ENCODE measurements at places on chromosomes 2 and 18.

DNA sequence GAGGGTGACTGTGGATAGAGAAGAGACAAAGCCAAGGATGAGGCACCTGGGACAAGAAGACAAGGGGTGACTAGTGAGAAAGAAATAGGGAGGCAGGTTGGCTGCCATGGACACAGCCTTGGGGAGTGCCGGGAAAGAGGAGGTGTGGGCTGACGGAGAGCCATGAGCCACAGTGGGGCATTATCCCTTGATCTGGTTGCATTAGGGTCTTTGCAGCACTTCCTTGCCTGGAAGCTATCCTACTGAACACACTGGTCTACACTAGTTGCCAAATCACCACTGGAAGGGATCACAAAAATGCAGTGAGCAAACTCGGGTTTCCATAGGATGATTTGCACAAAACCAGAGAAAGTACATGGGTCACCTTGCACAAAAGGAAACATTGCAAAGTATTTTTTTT lies 27.7 kb upstream of the ASB18 start:
- DNase-seq = no peak

- DNase-seq = no peak
Measured at GRCh38 chr2:68747900-68748299, 13.3 kb downstream of the ARHGAP25 start.

DNA sequence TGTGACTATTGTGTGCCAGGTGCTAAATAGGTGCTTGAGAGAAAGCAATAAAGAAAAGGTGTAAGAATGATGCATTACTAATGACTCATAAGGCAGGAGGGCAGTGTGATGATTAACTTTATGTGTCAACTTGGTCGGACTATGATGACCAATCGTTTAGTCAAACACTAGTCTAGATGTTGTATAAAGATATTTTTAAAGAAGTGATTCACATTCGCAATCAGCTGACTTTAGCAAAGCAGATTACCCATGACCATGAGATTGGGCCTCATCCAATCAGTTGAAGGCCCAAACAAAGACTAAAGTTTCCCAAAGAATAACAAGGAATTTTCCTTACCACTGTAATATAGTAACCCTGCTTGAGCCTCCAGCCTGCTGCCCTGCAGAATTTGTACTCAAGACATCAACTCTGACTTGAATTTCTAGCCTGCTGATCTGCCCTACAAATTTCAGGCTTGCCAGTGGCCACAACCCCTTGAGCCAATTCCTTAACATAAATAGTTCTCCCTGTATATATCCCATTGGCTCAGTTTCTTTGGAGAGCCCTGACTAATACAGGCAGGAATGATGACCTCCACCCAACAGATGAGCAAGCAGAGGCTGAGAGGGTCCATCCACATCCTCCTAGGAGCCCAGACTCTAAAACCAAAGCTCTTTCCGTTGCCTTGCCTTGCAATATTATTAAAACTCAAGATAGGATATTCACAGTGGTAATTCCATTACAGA lies 132.6 kb downstream of the ACTR3 start:
- DNase-seq = no peak

DNA sequence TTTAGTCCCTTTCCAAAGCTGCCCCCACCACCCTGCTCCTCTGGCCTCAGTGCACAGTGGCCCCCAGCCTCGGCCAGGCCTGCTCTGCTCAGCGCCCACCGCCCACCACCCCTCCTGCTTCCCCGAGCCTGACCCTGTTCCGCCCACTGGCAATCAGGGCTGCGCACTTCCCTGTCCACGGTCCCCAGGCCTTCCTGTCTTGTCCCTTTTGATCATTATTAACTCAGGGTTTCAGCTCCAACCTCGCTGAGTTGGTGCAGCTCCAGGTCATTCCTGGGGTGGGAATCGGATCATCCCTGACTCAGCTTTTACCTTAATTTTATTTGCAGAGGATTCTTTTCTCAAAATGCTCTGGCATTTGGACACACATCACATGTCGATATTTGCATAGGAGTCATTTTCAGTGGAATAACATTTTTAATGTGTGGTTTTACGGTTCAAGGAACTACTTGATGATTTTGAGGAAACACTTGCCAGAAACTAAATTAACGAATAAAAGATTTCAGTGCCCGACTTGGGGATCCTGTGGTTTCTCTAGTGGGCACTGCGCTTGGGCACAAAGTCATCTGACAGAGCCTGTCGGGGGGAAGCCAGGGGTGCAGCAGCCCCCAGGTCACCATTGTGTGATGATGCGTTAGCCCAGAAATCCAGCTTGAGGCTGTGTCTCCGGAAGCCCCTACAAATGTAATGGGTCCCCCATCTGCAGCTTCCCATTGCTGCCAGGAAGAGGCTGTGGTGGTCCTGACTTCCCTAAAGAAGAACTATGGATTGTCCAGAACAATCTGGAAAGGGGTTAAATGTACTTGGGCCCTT lies 1.0 kb upstream of the ESPNL start:
- DNase-seq = no peak

DNA sequence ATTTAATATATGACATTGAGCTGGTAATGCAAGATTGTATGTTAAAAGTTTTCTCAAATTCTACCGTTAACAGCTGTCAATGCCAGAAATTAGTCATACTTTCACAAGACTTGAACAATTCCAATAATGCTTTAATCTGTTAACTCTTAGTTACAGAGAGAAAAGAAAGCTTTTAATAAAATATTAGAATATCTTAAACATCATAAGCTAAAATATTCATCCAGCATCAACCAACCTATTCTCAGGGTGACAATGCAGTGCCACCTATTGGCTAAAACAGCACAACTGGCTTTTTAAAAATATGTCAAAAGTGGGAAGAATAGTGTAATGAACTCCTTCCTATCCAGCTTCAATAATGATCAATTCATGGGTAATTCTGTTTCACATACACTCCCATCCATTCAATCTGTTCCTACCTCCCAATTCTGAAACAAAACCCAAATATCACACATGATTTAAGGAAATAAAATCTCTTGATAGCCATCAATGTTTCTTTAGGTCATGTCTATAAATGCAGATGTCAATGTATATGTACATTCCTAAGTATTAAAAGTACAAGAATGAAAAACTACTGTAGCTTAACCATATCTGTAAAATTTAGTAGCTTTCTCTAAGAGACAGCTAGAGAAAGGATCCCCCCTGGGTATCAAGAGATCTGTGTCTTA lies 79.8 kb upstream of the CCDC141 start:
- DNase-seq = no peak

DNA sequence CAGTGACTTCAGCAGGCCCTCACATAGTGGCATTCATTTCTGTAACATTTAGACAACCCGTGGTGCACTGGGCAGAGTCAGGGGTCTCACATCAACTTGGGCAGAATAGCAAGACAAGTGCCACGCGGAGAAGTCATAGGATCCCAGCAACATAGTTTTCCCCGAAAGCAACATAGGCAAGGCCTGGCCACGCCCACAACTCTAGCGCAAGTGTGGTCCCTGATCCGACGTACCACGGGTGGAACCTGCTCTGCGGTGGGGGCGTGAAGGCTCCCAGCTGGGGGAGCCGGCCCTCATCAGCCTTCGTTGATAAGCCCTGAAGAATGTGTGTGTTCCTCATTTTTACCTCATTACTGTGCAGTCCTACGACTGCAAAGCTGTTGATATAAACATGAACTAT lies 261.2 kb downstream of the EIPR1 start:
- no peak for DNase-seq

GRCh38 chr18:8538935-8539334 lies 70.3 kb upstream of the RAB12 start:
- no peak for DNase-seq

DNA sequence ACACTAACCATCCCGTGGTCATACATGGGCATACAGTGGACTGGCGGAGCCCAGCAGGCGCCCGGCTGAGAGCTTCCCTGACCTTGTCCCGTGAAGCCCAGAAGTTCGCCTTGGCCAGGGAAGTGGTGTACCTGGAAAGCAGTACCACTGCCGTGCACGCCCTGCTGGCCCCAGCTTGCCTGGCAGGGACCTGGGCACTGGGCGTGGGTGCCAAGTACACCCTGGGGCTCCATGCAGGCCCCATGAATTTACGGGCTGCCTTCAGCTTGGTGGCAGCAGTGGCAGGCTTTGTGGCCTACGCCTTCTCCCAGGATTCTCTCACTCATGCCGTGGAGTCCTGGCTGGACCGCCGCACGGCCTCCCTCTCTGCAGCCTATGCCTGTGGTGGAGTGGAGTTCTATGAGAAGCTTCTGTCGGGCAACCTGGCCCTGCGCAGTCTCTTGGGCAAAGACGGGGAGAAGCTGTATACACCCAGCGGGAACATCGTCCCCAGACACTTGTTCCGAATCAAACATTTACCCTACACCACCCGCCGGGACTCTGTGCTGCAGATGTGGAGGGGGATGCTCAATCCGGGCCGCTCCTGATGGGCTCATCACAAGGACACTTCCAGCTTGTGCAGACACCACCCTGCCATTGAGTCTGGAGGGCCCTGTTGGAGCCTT lies 2.3 kb downstream of the TMEM177 start:
- no peak for DNase-seq

GRCh38 chr2:174166261-174166660 lies 82.1 kb downstream of the OLA1 start:
- DNase-seq = no peak

- no peak for DNase-seq
Measured at GRCh38 chr2:81644189-81644588, 1339.6 kb upstream of the LRRTM1 start.

DNA sequence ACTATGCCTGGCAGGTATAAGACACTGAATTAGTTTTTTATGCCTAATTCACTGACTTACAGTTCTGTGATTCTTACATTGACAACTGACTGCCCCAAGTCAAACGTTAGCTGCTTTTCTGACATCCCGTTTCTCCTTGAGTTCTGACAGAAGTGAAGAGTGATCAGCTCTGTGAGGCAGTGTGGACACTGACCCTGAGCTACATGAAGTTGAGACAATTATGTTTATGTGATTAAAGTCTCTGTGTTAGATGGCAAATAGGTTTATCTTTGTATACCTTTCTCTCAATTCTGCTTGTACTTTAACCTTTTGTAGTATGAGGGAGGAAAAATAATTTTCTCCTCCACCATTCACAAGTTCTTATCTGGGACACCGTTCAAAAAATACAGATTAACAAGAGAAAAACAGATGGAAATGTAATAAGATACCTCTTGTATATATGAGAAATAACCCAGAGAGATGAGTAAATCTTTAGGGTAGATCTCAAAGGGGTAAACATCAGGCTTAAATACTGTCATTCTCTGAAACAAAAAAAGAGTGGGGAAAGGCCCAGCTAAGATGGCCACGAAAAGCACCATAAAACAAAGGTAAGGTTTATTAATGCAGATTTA lies 85.4 kb upstream of the B3GNT2 start:
- DNase-seq = no peak

- DNase-seq = no peak
Measured at GRCh38 chr18:29491907-29492306, 1315.0 kb upstream of the CDH2 start.

DNA sequence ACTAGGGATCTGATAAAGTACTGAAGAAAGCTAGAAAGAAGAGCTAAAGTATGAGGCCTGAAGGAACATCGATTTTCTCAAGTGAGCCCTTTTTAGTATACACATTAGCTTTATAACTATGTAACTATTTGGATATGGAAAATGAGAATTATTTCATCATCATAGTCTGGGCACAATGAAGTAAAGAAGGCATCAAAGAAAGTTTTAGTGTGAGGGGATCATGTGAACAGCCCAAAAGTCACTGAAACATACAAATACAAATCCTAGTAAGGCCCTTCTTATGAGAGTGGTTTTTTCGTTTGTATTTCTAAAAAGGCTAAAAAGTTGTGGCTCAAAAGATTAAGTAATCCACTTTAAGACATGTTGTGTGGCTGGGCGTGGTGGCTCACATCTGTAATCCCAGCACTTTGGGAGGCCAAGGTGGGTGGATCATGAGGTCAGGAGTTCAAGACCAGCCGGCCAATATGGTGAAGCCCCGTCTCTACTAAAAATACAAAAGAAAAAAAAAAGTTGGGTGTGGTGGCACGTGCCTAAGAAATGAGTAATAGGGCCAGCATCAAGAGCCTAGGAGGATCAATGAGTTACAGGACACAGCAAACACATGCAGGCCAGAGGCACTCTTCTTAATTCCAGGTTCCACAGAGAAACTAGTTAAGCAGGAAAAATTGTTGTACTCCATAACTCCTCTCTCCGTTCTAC lies 61.9 kb downstream of the PUM2 start:
- DNase-seq = no peak

DNA sequence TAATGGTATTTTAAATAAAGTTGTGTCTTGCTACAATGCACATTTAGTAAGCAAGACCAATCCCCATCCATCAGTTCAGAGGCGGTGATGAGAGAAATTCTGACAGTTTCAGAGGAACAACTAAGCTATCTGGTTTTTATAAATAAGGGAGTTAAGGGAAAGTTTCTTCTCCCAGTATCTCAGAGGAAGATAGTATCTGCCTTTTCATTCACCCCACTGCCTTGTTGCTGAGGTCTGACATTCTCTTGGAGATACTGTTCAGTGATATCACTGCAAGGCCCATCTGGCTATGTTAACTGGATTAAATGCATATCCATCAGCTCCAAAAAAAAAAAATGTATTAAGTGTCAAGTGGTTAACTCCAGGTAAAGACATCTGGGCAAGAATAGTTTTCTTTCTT lies 47.9 kb downstream of the RBMS1 start:
- no peak for DNase-seq

DNA sequence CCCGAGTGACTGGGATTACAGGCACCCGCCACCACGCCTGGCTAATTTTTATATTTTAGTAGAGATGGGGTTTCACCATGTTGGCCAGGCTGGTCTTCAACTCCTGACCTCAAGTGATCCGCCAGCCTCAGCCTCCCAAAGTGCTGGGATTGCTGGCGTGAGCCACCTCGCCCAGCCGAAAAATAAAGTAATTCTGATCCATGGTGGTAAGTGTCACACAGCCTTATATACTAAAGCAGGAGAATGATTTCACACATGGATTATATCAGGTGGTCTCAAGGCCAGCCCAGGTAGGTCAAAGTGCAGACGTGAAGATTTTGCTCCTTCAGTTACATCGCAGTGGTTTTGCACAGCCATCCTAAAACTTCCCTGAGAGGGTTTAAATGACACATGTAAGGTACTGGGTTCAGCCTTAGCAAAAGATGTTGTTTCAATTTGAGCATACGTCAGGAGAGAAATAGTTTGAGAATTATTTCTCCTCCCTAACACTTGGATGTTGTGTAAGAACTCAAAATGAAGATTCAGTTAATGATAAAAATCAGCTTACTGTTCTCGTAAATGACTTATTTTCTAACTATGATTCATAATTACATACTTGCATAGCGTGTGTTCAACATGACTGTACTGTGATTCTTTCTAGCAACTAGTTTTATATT lies 93.0 kb upstream of the SLC39A10 start:
- no peak for DNase-seq

DNA sequence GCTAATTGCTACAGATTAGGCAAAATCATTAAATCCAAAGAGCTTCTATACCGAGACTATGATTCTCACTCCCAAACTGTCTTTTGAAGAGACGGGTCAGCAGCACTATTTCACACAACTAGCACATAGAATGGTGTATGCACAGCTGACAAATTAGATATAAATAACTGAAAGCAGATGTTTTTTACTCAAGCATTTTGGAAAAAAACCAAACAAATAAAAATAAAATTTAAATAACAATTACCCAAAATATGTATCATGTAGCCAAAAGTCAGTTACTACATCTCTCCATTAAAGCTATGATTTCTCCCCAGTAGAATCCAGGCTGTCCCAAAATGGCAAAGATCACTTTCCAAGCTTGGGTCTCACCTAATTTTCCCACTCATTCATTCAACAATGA lies 107.9 kb downstream of the TMEM163 start:
- no peak for DNase-seq
